GM04504 (cell line): ENCODE measurements at places on chromosomes 1 and 21.

DNA sequence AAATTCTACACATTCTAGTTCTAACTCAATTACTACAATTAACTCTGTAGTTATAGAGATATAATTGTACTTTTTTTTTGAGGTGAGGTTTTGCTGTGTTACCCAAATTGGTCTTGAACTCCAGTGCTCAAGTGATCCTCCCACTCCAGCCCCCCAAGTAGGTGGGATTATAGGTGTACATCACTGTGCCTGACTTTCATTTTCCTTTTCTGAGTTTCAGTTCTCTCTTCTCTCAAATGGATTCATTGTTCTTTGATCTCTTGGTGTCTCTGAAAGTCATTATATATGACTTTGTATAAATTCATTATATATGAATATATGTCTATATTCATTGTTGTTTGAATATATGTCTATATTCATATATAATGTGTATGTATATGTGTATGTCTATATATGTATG, 74.0 kb upstream of the GALNT2 start:
- DNase-seq = no peak

- no peak for DNase-seq
These were observed 12.0 kb upstream of the VWA5B1 start for GRCh38 chr1:20278692-20279130.

- DNase-seq = no peak
These were observed 340.6 kb downstream of the ZNF326 start for GRCh38 chr1:90335558-90335957.

GRCh38 chr1:199404976-199405375, 622.5 kb upstream of the NR5A2 start:
- no peak for DNase-seq

DNA sequence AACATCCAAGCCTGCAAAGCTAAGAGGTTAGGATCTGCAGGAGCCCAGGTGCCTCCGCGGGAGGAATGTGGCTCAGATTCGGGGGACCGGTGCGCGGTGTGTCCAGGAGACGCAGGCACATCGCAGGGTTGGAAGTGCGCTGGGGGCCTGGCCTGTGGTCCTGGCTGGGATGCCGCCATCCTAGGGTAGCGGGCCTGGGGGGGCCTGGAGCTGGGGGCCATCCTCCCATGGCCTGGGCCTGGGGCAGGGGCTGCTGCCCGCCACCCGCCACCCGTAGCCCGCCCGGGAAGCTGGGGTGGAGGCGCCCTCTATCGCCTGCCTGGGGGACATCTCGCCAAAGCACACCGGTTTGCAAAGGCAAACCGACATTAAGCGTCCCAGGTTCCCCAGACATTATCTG, 170.6 kb upstream of the ARHGEF16 start:
- DNase-seq = no peak

DNA sequence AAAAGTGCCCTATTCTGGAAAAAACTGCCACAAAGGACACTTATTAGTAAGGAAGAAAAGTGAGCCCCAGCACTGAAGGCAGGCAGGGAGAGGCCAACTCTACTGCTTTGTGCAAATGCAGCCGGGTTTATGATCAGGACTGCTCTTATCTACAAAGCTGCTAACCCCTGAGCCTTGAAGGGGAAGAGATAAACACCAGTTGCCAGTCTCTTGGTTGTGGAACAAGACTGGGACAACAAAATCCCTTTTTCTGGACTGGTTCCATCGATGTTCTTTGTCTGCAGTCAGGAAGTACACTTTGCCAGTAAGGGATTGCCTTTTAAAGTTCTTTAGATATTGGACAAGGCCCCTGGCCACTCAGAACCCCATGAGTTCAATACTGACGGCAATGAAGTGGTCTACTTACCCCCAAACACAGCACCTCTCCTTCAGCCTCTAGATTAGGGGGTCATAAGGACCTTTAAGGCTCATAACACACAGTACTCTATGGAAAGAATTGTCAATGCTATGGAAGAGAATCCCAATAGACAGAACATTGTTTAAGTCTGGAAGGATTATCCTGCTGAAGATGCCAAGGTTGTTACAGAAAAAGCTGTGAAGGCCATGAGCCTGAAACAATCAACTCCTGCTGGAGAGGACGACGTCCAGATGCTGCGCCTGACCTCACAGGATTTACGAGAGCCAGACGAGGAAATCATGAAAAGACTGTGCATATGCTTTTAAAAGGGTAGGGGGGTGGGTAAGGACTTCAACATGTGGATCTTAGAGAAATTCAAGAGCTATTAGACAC, 43.6 kb downstream of the GNB1 start:
- no peak for DNase-seq

- no peak for DNase-seq
These were observed 97.0 kb upstream of the DPH5 start for GRCh38 chr1:101122452-101123166.

- DNase-seq = no peak
These were observed 14.1 kb downstream of the TMEM53 start for GRCh38 chr1:44660176-44660575.

GRCh38 chr1:26550946-26551345, 21.4 kb downstream of the RPS6KA1 start:
- DNase-seq = no peak

- no peak for DNase-seq
These were observed 226.2 kb downstream of the ZNF326 start for GRCh38 chr1:90220941-90221693.

GRCh38 chr1:109983380-109984189, 980 bp upstream of the AHCYL1 start:
- no peak for DNase-seq

DNA sequence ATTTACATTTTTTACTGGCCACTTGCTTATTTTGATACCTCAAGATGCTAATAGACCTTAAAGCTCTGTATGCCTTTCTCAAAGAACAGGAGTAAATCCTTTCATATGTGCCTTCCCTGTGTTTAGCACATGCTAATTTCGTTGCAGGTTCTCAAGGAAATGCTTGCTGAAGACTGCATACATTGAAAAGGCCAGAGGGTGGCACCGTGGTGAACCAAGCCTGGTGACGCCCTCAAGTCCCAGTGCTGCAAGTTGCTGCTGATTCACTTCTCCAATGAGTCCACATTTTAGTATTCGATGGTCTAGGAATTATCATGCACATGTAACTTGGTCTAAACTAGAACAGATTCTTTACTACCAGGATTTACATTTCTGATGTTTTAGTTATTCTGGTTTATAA, 94.1 kb downstream of the CLDN17 start:
- no peak for DNase-seq

DNA sequence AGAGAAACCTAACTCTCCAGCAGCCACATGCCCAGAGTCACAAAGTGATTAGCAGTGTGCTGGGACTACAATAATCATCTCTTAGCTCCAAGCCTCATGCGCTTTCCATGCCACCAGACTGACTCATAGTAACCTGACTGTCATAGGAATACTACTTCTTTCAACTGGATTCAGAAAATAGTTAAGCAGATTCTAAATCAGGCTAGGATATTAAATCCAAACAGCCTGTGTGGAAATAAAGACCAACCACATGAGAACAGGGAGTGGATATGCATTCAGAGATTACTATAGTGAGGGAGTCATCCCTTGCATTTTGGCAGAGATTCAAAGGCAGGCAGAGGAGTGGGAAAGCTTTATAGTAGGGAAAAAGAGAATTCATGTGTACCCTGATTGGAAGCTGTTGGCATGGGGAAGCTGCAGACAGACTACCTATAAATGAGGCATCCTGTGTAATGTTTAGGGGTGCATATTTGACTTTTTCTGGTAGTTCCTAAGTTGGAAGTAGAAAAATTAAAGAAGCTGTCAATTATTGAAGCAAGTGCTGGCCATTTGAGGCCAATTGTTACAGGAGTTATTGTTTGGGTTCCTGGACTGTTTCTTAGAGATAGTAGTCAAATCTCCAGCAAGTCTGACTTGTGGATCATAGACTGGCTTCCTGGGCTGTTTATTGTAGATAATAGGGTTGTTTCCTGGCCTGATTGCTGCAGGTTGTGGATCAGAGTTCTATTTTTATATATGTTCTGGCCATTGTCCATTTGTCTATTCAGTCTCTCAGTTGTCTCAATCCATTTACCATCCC, 31.7 kb upstream of the DNAH14 start:
- DNase-seq = no peak

DNA sequence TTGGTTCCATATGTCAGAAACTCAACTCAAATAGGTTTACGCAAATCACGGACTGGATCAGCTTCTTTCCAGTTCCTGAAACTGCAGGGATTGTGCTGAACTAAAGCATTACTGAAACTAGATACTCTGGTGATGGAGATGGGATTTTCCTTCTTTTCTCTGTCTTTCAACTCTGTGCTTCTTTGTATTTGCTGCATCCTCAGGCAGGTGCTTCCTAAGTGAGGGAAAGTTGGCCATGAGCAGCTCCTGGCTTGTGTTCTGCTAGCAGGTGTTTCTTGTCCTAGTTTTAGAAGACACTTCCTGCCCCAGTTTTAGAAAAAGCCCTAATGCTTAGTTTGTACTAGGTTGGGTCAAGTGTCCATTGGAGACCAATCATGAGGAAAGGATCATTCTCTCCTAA, 86.7 kb upstream of the USP24 start:
- DNase-seq = no peak

DNA sequence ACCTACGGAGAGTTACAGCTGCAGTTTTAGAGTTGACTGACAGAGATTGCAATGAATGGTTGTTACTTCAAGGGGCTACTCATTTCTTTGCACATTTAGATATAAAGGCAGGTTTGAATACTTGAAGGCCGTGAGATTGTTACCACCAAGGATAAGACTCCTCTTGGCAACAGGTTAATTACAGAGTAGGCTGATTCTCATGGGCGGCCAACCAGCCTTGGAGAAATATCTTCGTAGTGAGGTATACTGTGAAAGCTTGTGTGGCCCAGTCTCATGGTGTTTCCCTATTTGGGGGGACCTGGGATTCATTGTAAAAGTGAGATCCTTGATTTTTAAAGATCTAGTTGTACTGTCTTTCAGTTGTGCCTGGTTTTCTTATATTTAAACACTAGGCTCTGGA, 103.2 kb upstream of the OLFM3 start:
- no peak for DNase-seq

DNA sequence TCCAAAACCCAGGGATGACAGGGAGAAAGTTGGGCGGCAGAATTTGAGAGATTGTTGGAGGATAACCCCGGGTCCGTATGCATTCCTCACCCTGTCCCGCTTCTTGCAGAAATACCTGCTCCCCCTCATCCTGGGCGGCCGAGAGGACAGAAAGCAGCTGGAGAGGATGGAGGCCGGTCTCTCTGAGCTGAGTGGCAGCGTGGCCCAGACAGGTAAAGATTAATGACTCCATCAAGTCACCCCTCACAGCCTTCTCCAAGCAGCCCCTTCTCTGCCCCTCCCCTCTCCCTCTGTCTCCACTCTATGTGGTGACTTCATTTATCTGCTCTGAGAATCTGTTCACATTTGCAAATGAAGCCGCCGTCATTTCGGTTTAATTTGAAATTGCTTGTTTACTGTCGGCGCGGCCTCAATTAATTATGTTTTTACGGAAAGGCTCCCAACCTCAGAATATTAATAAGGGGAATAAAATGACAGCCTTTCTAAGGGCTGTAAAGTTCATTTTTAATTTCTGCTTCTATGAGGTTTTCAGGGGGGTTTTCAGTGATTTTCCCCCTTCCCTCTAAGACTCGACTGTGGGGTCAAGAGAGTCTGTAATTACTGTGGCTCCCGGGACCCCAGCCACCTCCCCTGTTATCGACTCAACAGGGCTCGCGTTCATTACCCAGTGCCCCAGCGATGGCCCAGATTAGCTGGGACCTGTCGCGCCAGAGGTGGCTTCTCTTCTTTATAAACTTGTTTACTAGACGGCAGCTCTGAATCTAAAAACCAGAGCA, 148.3 kb downstream of the PEX14 start:
- DNase-seq = no peak

GRCh38 chr21:44537930-44538911, 1.8 kb downstream of the KRTAP10-1 start:
- DNase-seq = no peak

GRCh38 chr1:222794656-222795474, 20.0 kb upstream of the DISP1 start:
- DNase-seq = no peak

- no peak for DNase-seq
These were observed 159.5 kb downstream of the MIS18A start for GRCh38 chr21:32119389-32119788.

DNA sequence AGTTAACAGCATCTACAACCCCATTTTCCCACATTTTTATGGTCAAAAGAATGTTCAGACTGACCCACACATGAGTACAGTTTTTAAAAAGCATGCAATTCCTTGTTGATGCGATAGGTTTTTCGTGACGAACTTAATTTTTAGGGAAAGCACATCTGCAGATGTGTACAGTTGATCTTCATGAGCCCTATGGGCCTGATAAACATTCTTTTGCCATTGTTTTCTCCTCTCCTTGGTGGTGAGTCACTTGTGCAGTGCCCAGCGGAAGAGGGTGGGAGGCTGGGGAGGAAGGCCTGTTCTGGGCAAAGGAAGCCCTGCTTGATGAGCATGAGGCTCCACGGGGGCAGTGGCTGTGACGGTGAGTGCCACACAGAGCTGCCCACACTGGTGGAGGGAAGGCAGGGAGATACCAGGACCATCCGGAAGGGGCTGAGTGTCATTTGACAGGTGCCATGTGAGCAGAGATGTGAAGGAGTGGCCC, 5.3 kb downstream of the ARF1 start:
- peak; percentile 68 for DNase-seq

DNA sequence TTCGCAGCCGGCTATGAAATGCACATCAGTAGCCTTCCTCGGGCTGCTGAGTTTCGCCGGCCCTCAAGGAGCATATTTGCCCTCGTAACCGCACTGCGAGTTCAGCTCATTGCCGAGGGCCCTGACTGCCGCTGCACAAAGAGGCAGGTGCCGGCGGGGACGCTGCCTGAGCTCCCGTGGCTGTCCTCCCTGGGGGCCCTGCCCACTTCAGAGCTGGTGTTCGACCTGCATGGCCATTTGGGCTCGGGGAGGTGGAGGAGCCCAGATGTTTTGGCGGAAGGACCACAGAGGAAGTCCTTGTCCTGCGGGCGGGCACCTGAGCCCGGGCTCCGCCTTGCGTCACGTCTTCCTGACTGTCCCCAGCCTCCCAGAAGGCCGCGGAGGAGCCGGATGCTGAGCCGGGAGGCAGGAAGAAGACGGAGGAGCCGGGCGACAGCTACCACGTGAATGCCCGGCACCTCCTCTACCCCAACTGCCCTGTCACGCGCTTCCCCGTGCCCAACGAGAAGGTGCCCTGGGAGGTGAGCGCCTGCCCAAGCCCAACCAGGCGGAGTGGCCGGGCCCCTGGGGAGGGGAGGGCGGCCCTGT, 29.9 kb upstream of the LRRC3 start:
- no peak for DNase-seq

DNA sequence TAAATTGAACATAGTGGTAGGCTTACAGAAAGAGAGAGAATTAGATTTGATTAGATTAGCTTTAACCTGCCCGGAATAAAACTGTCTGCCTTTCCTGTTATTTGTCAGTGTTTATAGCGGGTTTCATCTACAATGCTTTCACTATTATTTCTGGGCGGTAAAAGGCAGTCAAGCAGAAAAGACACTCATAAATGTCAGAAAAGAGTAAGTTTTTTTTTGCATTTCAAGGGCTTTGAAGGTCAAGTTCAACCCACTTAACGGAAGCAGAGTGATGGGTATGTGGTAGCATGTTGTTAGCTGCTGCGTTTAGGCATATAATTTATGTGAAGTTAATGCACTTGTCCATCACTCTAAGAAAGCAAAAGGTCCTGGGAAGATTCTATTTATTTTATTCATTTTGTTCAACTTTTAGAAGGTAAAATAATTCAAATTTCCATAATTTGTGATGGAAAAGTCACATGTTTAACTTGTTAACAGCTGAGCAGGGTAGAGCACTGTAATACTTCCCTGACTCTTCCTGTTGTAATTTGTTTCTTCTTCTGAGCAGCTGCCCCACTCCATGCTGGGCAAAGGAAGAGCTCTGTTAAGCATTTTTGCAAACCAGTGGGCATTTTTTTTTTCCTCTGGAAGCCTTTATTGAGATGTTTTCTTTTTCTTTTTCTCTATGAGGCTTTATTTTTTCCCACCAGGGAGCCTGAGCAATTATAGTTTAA, 220.1 kb downstream of the ST6GALNAC3 start:
- DNase-seq = no peak
